ENCODE measurements at places on chromosomes 16 and 17.

- DNase-seq: no peak
These were observed 49.2 kb upstream of the NLK start for GRCh38 chr17:27993161-27993695.

DNA sequence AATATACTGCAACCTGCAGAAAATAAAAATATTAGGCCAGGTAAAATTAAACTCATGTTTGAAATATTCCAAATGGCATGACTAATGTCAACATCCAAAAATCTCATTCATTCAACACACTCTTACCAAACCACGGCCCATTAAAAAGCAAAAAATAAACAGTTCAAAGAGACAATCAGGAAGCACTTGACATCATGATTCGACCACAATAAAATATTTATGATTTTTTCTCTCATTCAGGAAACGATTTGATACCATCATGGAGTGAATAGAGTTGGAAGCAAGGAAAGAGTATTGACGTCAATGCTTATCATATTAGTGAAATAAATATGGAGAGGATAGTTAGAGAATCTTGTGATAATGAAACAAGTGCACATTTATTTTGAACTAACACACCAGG is 354.1 kb downstream of the KCNJ2 start:
- DNase-seq: no peak

- DNase-seq: no peak
These were observed 125.8 kb downstream of the DYNLRB2 start for GRCh38 chr16:80666378-80667250.

GRCh38 chr16:17238285-17239028 is 232.3 kb downstream of the XYLT1 start:
- DNase-seq: no peak

GRCh38 chr17:8844229-8845218 is 22.9 kb downstream of the PIK3R6 start:
- DNase-seq: no peak

Data from central memory CD8-positive, alpha-beta T cell (primary cell).